ENCODE measurements at places on chromosomes 4 and X. TPM values are rescaled to one million over a fixed set of nuclear protein-coding genes. Genes with fewer than 3 reads are reported as not detected.

DNA sequence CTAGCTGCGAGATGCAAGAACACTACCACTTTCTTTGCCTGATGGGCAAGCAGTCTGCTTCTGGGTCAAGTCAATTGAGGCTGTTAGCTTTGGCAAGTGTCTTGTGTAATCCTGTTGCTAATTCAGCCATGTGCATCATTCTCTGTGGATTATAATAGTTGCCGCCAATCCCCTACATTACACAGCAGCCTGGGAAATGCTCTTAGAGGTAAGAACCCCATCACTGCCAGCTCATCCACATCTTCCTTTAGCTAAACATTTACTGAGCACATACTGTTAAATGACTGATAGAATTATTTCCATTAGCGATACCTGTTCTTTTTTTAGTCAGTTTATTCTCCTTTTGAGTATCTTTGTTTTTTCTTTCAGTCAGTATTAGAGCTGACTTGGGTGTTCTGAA, 116.2 kb downstream of the CBR4 start:
- no peak for DNase-seq

DNA sequence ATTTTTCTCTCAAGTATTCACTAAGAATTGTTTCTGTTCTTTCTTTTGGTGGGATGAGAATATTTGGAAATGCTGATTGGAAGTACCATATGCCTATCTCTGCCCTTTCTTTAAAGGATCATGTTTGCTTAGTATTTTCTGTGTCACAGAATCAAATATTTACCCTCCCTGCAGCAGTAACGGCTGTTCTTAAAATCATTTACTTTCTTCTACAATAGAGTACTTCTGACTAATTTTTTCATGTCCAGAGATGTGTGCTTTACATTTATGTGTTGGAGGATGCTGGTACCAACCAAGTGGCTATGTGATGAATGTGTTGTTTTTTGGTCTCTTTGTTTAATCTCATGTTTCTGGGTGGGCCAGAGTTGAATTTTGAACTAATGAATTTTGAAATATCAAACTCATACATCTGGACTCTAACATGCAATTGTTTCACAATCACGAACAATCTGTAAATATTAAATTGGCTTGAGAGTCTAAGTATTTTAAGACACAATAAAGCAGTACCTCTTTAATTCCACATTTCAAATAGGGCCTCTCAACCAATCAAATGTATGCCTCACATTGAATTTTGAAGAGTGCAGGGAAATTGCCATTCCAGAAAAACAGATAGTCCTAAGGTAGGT, 59.4 kb upstream of the ARSJ start:
- DNase-seq: no peak

- no peak for DNase-seq
Measured at GRCh38 chr4:7960790-7961655, 21.4 kb upstream of the AFAP1 start.

DNA sequence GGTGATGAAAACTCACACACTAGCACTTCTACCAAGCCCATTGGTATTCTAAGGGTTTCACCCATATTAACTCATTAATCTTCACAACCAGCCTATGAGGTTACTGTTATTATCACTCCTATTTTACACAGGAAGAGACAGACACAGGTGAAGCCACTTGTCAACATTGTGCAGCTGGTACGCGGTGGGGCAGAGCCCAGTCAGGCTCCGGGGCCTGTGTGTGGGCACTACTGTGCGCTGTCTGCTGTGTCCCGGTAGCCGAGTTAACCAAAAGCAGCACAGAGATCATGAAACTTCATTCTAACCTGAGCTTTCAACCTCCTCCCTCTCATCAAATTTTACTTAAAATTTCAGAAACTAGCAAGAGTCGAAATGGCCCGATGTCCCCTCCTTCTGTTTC, 111.3 kb downstream of the PHKA2 start:
- DNase-seq: no peak

SRPX2 gene
- not detected for total RNA-seq

ADH1A gene
- total RNA-seq: not detected
